ENCODE measurements at places on chromosomes 13 and 19.

DNA sequence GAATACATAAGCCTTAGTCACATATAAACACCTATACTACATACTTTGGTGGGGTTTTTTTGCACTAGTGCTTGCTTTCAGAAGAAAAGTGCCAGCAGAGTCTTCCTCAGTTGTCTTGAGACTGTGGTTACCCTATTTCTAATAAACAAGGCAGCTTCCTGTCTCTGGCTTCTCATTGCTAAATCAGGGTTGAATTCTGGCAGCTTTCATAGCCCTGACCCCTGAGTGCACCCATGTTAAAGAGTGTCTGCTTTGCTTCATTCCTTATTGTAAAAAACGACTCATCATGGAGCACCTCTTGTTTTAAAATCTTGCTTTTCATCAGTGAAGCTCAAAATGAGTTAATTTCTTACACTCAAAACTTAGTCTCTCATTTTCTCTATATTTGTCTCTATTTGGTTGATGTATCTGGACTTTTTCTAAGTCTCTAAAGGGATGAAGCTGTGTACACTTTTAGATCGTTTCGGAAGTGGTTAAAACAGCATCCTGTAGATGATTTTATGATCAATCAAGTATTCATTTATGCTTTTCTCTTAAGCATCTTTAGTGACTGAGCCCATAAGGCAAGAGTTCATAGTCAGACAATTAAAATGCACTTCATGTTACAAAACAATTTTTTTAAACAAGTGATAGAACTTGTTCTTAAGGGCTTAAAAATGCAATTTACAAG is 72.1 kb downstream of the KLF12 start:
- DNase-seq, result no peak

DNA sequence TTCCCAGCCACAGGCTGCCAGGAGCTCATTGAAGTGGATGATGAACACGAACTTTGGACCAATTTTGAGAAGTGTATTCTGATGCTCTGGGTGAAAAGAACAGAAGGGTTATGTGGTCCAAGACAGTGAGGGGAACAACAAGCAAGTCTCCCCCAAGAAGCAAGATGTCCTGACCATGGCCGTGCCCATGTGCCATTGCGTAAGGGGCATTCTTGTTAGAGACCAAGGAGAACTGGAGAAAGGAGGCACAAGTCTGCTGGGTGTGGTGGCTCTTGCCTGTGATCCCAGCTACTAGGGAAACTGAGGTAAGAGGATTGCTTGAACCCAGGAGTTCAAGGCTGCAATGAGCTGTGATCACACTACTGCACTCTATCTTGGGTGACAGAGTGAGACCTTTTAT is 27.0 kb upstream of the UBAC2 start:
- no peak for DNase-seq

GRCh38 chr13:30415430-30416030 is 6.8 kb upstream of the UBE2L5 start:
- no peak for DNase-seq

DNA sequence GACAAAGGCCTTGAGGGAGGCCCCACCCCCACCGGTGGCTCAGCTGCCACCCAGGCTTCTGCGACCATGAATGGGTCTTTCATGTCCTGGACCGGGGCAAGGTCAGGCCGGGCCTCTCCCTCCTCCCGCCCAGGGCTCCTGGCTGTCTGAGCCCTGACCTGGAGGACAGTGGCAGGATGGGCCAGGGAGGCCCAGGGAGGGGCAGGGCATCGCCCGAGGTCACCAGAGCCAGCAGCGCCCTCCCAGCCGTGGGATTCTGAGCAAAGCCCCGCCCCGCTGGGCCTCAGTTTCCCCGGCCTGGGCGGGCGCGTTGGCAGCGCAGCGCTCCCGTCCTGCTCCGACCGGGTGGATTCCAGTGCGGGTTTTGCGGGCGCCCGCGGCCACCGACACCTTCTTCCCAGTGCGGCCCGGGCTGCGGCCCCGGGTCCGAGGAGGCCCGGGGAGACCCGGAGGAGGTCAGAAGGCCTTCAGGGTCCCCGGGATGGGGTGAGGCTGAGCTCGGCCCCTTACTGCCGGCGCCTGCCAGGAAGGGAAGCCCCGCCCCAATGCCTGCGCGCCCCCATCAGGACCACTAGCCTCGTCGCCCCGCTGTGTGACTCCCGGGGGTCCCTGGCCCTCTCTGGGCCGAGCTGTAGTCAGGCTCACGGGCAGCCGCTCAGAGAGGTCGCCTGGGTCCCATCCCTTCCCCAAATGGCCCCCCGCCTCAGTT is 24.6 kb upstream of the SEMA6B start:
- DNase-seq, result no peak

- no peak for DNase-seq
Measured at GRCh38 chr13:29561918-29562317, 33.6 kb downstream of the SLC7A1 start.

DNA sequence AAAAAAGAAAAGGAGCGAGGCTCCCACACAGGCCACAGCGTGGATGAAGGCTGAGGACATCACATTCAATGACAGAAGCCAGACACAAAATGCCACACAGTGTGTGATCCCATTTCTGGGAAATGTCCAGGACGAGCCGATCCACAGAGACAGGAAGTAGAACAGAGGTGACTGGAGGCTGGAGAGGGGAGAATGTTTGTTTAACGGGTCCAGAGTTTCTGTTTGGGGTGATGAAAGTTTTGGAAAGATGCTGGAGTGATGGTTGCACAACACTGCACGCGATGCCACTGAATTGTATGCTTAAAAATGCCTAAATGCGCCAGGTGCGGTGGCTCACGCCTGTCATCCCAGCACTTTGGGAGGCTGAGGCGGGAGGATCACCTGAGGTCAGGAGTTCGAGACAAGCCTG is 650 bp upstream of the FUT5 start:
- DNase-seq, result no peak

DNA sequence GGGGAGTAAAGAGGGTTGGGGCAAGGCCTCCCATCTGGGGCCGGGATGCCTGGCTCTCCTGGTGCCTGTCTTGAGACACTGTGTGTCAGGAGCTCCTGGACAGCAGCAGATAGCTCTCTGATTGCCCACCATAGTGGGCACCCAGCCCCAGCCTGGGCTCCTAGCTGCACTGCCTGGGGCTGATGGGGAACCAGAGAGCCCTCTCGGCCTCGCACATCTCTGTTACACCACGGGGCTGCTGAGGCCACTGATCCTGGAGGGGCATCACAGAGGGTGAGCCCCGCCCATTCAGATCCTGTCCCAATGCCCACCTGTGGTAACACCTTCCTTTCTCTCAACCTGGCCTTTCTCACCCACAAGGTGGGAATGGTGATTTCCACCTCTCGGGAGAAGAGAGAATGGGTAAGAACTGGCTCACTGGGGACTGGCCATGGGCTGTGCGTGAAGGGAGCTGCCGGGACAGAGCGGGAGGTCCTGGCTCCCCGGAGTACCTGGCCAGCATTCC is 135.9 kb downstream of the URI1 start:
- DNase-seq, result no peak

DNA sequence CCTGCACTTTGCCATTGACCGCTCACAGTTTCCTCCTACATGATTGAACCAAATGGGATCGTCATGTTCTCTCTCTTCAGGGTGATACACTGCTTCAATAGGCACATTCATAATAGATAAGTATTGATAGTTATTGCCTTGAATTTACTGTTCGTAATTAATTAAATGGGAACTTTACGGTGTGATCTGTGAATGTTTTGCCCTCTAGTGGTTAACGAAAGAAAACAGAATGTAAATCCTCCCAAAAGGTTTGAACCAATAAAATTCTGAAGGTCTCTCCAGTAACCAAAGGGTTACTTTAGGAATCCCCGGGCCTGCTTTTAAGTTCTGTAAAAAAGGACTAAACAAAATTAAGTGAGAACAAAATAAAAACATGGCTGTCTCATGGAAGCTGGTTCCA is 389.3 kb downstream of the DACH1 start:
- DNase-seq, result no peak

- DNase-seq, result no peak
Measured at GRCh38 chr19:35609851-35610353, 2.6 kb upstream of the HAUS5 start.

DNA sequence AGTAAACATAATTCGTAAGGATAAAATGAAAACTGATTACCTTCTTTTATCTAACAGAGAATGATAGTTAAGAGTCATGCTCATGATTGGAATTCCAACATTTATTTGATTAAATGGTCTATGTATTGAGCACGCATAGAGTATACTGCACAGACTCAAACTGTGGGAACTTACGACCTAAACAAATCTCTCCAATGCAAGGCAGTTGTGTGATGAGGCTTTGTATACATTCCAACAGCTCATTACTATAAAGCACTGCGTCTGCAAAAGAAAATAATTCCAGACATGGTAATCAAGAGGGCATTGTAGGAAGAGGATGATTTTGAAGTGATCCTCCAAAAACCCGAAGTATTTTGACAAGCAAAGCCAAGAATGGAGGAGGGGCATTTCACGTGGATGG is 169.5 kb downstream of the NUFIP1 start:
- DNase-seq, result peak; percentile 57

DNA sequence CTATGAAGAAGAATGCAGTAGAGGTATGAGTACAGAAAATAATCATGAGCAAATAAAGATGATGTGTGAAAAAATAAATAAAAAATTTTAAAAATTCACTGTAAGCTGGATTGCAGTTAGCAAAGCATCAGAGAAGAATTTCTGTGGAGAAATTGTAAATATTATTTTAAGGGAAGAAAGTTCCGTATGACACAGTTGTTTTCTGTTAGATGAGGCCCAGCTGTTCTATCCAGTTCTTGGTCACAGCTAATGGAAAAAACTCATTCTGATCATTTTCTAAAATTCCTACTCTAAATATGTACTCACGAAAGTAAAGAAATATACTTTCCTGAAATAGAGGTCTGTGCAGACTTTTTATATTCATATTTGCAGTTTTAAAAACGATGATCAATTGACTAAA is 578.8 kb downstream of the DCT start:
- DNase-seq, result no peak

DNA sequence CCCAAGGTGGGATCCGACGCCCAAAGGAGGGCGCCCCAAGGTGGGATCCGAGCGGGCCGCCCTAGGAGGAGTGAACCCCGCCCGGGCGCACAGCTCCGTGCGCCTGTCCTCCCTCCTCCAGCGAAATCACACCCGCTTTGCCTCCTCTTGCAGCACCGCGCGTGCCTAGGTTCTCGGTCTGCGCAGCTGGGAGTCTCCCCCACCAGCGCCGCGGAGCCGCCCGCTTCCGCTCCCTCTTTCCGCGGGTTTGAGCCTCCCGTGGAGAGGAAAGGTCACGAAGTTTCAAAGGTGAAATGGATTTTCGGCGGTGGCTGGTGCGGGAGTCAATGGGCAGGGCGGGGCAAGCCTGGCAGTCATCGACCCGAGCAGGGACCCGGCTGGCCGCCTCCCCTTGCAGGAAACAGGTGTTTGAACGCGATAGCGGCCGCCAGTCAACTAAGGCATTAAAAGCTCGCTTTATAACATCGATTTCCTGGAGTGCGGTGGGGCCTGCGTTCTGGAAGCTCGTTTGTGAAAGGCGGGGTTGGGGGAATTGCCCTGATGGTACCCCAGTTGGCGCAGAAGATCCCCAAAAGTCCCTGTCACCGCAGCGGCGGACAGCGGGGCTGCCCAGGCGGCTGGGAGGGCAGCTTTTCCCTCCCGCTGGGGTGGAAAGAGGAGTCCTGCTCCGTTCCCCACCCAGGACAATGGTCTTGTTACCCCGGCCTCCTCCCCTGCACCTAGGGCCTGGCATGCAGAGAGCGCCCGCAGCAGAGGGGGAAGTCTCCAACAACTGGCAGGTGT is 9.0 kb upstream of the SOX1 start:
- DNase-seq, result no peak

- DNase-seq, result no peak
Measured at GRCh38 chr13:34883396-34883795, 58.7 kb upstream of the NBEA start.

DNA sequence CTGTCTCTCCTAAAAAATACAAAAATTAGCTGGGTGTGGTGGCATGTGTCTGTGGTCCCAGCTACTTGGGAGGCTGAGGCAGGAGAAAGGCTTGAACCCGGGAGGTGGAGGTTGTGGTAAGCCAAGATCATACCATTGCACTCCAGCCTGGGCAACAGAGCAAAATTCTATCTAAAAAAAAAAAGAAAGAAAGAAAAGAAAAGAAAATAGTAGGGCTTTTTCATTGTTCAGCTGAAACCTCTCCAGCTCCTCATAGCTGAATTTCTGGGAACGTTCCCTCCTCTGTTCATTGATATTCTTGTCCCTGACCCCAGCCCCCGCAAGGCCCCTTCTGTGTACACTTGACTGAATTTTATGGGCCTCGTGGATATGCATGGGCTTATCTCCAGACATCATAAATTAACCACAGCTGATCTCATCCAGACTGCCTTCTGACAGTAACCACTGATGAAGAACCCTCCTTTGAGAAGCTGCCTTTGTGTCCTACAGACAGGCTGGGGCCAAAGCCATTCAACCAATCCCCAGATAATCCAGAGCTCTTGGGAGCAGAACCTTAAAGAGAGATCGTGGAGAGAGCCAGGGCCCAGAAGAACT is at the start of gene ELSPBP1:
TSS of gene ELSPBP1 (plus strand) at position 424 of the 594 bp plus-strand sequence. CDS start 14,036 bp downstream, outside the sequence.
- no peak for DNase-seq

GRCh38 chr19:53333066-53333462 is 485 bp upstream of the ZNF845 start:
- peak; percentile 4 for DNase-seq

DNA sequence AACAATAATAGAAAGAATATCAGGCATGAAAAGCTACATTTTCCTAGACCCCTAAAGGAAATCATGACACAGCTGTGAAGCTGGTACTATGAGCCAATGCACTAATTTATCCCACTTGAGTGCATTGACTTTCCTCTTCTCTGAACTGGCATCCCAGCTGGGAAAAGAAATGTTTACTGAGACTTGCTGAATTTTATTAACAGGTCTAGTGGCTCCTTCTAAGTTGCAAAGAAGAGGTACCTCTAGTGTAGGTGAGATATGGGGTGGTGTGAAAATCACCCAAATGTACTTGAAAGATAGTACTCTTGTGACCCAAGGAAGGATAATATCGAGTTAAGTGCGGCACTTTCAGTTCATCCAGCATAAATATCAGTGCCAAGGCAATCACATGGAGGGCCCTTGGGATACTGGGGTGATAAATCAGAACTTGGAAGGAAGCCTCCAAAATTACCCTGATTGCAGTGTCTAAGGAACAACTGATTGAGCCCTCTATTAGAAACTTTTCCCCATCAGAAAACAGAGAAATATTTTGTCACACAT is 369.2 kb downstream of the PCDH9 start:
- DNase-seq, result no peak

- no peak for DNase-seq
Measured at GRCh38 chr13:79658333-79658975, 177.5 kb downstream of the NDFIP2 start.

Data from AG04450 (cell line).